ENCODE measurements at places on chromosomes 5 and 9.

- DNase-seq: no peak
Measured at GRCh38 chr9:29214154-29214689, 1640.9 kb upstream of the C9orf72 start.

- DNase-seq: no peak
Measured at GRCh38 chr5:1011226-1011631, 2.6 kb downstream of the NKD2 start.

- no peak for DNase-seq
Measured at GRCh38 chr5:119537704-119538103, 85.4 kb downstream of the HSD17B4 start.

DNA sequence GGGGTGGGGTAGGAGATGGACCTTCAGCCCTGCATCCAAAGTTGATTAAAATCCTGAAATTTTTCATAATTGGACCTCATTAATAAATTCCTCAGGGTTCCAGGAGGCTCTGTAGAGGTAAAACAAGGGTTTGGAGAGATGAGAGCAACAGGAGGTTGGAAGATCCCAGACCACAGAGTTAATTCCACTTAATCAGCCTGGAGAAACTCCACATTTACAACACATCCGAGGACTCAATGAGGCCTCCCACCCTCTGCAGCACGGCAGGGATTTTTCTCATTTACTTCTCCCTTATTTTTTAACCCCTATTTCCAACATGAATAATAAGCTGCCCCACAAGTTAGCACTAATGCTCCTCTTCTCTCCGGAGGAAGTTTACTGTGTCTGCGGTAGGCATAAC is 165.0 kb upstream of the MAP3K1 start:
- DNase-seq: no peak

DNA sequence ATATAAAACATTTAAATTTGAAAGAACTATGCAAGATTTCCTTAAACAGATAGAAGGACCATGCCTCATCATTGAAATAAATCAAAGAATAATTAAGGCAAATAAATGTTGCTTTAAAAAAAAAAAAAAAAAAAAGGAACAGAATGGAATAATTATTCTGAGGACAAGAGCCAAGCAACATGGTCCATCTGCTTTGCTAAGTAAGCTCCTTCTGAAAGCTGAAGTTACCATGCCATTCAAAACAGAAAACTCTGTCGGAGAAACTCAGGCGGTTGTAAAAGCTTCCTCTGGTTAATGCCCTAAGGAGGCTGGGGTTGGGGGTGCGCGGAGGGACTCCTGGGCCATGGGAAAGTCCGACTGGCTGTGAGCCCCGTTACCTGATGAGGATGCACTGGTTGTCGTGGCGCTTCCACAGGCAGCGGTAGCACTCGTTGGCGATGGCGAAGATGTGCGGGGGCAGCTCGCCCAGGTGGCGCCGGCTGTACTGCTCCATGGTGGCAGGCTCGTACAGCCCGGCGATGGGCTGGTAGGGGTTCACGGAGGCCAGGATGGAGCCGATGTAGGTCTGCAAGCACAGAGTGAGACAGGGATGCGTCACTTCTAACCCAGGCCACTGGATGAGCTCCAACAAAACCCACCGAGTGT is 141.7 kb downstream of the MYO10 start:
- no peak for DNase-seq

GRCh38 chr5:76709762-76710161 is 6.2 kb upstream of the F2R start:
- no peak for DNase-seq

- DNase-seq: no peak
Measured at GRCh38 chr9:136624184-136624951, 38.3 kb upstream of the EGFL7 start.

GRCh38 chr5:145975361-145976066 is 39.1 kb downstream of the SH3RF2 start:
- no peak for DNase-seq

DNA sequence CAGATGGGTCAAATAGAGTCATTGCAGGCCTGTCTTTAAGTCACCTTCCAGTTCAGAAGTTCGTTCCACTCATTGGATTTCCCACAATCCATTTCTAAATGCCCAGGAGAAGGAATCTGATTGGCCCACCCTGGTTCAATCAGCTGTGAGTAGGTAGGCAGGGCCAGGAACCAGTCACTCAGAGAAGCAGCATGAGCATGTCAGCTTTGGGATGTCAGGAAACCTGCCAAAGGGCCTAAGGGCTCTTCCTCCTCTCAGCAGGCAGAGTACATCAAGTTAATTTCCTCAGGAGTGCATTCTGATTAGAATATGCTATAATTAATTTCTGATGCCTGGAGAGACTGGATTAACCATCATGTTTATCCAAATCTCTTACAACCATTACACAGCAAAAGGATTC is 412.9 kb upstream of the CCNH start:
- no peak for DNase-seq

DNA sequence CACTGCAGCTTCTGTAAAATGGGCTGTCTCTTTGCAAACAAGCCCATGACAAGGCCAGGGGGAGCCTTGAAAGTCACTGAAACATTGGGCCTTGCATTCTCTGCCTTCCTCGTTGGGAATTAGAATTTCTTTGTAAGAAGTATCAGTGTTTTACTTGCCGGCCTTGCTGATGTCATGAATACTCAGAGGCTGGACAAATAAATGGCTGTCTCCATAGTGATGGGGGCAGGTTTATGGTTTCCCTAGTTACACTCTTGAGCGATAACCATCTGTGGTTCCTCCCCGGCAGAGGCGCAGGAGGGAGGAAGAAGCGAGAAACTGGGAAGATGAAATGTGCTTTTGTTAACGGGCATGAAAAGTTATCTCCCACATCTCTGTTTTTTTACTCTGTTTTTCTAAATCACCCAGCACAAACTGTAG is 272.7 kb upstream of the PANK3 start:
- DNase-seq: no peak

- DNase-seq: no peak
Measured at GRCh38 chr5:132480546-132480892, 10.1 kb downstream of the IRF1 start.

GRCh38 chr9:13948037-13948436 is 365.9 kb downstream of the NFIB start:
- no peak for DNase-seq

DNA sequence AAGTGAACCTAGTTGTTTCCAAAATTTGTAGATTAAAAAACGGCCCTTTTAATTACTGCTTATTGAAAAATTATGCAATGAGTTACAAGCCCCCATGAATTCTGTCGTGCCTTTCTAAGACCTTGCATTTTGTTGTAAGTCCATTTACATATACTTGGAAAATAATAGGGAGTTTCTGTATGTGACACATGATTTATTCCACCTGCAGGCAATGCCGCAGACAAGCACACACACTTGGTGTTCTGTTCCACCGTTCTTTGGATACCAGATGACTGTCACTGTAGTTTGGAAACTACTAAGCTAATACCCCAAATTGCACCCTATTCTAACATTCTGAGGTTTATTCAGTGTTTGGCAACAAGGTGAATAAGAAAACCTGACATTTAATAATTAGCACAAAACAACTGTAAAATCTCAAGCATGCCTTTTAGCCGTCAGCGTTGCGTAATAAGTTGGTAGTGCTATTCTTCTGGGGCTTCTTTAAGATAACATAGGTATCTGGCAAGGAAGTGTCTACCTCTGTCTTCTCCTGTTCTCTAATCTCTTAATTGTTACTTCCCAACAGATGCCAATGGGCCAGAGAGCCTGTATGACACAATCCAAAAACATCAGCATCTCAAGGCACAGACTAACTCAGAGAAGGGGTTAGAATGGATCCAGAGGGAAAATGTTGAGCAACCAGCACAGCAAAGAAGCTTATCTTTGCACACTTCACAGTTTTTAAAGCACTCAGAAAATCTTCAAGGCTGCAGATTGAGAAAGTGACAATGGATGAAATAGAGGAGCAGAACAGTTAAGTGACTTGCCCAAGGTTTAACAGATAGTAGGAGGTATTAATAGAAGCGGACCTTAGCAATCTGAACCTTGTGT is 48.2 kb upstream of the DPYSL3 start:
- DNase-seq: no peak

DNA sequence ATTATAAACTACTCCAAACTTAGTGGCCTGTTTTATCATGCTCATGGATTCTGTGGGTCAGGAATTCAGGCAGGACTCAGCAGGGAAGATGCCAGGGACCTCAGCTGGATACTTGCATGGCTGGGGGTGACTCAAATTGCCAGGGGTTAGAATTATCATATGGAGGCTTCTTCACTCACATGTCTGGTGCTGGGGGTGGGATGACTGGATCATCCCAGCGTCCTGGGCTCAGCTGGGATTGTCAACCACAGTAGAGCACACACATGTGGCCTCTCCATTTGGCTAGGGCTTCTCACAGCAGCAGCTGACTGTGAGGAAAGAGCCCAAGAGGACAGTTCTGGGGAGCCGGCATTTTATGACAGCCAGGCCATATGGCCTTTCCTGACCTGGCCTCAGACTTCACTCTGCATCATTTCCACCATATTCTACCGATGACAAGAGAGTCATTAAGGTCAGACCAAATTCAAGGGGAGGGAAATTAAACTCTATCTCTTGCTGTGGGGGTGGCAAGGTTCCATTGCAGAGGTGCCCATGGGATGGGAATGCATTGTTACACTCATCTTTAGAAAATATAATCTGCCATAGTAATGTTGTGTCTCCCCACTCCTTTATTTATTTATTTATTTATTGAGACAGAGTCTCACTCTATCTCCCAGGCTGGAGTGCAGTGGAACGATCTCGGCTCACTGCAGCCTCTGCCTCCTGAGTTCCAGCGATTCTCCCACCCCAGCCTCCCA is 5.2 kb upstream of the GRK6 start:
- DNase-seq: no peak

DNA sequence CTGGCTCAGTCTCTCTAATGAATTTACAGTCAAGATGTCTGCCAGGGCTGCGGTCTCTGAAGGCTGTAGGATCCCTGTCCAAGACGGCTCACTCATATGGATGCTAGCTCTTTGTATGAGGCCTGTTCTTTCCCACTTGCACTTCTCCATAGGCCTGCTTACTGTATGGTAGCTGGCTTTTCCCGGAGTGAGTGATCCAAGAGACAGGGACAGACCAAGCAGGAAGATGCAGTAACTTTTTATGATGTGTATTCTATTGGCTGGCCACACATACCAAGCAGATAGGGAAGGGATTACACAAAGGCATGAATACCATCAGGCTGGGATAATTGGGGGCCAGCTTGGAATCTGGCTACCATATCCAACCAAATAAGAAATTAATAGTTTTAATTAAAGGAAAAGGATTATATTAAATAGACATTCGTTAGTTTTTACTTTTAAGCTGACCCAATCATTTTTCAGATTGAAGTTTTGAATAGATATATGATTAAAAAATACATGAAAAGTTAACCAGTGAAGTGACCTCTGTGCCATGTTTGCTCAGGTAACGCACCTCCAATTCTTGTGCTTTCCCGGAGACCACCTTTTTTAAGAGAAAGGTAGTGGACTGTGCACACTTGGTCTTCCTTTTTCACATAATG is 20.6 kb downstream of the NSD1 start:
- no peak for DNase-seq

- DNase-seq: no peak
Measured at GRCh38 chr5:61614606-61615005, 282.5 kb downstream of the ZSWIM6 start.

GRCh38 chr9:94199776-94200175 is 59.3 kb upstream of the ZNF169 start:
- no peak for DNase-seq

DNA sequence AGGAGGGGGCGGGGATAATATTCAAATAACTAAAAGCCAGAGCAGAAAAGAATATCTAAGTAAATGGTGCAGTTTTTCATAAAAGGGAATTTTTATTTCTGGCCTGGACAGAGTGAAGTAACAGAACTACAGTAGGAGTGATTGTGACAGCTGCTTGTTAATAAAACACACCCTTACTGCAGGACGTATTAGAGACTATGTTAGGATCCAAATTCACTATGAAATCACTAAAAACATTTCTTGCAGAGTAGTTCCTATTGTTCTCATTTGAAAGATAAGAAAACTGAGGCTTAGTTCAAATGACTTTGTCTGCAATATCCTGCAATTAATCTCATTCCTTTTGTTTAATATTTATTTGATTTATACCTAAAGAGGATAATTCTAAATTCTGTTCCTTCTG is 39.5 kb downstream of the FAM174A start:
- no peak for DNase-seq

GRCh38 chr5:179798144-179798770 is 4.5 kb downstream of the LTC4S start:
- no peak for DNase-seq

DNA sequence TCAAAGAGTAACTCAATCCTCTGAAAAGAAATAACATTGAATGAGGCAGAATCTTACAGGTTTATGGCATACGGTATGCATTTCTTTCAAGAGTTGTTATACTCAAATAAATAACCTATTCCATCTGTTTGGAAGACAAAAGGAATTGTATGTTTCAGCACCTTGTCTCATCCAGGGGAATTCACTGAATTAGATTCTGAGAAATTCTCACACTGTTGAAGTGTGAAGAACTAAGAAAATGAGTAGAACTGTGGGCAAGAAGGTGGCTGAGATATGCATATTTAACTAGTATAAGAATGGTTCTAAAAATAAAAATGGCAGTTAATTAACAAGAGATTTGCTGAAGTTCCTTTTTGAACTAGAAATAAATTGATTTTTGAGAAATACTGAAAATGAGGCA is 279.3 kb upstream of the DAP start:
- no peak for DNase-seq

DNA sequence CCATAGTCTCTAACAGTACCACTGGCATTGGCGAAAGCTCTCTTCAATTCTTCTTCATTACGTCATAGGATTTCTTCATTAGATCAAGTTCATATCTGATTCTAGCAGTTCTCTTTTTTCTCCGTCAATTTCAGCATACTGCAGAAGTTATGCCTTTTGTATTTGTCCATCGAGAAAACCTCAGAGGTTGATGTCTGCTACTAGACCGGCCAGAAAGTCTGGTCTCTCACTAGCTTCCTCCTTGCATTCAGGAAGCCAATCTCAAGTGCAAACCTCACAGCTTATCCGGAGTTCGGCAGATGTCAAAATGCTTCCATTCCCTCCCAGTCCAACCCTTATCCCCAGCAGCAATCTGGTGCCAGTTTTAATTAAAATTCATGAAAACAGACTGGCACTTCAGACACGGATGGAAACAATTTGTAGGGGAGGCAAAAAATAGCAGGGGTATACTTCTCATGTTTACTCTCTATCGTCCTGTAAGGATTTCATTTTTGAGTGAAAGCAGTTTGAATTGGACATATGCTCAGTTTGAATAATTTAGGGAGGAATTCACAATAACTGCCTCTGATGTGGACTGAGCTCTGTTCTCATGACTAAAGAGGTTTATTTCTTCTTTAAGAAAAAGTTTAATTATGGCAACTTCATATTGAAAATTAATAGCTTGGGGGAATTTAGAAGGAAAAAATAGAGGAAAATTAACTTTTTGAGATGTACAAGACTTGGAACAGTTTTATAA is 56.4 kb upstream of the TMC1 start:
- DNase-seq: no peak

Data from activated CD8-positive, alpha-beta memory T cell treated with anti-CD3 and anti-CD28 coated beads for 4 hours (primary cell).